ENCODE measurements at places on chromosomes 16 and 17.
A peak's percentile ranks its signal among the peaks of the same experiment; 100 is the strongest.

DNA sequence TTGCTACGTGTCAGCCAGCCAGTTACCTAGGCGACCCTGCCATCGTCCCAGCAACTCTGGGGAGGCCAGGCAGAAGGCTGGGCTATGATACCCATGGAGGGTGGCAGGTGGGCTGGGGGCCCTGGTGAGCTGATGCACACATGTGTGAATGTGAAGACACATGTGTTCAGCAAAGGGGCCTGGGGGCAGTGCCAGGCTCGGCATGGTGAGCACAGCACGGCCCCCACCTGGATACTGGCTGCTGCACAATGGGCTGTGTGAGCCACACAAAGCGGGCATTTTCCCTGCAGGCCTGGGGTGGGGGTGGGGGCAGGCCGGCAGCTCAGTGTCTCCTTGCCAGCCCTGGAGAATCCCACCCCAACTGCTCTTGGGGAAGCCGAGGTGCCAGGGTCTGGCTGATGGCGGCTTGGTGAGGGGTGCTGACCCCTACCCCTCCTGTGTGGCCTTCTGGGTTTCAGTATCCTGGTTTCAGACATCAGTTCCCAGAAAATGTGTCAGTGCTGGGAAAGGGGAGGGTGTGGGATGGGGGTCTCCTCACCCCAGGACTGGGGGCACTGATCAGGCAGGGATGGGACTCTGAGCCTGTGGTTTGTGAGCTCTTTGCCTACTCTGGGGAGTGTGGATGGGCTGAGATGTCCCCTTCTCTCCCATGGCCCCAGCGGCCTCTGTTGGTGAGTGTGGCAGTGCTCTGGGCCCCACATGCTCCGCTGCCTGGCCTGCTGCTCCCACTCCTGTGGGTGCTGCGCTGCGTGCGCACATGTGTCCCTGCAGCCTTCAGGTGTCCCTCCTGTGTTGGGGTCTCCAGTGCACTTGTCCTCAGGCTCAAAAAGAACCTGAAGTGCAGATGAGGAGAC is 5.1 kb downstream of the LLGL1 start:
- DNase-seq: no peak

- no peak for DNase-seq
Observed at GRCh38 chr17:81870131-81870980, 781 bp downstream of the ARHGDIA start.

- DNase-seq: no peak
Observed at GRCh38 chr17:47806026-47806912, 15.3 kb downstream of the OSBPL7 start.

- peak; percentile 35 for DNase-seq
Observed at GRCh38 chr16:78461496-78462287, 362.2 kb downstream of the WWOX start.

GRCh38 chr17:37530420-37530819 is 40.7 kb downstream of the DUSP14 start:
- no peak for DNase-seq

DNA sequence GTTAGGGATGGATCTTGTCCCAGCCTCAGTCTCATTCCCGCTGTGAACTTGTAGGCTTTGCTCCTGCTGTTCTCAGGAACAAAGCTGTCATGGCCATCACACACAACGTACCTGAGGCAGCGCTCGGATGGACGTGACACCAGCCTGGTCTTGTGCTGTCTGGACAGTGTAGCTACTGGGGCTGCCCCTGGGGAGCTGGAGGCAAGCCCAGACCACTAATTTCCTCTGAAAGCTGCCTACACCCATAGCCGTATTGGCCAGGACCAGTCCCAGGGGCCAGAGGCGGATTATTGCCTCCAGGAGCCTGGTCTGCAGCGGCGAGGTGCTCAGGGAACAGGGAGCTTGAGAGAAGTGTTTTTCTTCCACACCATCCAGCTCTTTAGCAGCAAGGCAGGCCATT is 11.7 kb downstream of the ZNHIT3 start:
- no peak for DNase-seq

- DNase-seq: peak; percentile 19
Observed at GRCh38 chr16:88804552-88805339, 1.2 kb downstream of the CDT1 start.

- DNase-seq: no peak
Observed at GRCh38 chr16:4420505-4421105, 4.2 kb upstream of the CORO7 start.

DNA sequence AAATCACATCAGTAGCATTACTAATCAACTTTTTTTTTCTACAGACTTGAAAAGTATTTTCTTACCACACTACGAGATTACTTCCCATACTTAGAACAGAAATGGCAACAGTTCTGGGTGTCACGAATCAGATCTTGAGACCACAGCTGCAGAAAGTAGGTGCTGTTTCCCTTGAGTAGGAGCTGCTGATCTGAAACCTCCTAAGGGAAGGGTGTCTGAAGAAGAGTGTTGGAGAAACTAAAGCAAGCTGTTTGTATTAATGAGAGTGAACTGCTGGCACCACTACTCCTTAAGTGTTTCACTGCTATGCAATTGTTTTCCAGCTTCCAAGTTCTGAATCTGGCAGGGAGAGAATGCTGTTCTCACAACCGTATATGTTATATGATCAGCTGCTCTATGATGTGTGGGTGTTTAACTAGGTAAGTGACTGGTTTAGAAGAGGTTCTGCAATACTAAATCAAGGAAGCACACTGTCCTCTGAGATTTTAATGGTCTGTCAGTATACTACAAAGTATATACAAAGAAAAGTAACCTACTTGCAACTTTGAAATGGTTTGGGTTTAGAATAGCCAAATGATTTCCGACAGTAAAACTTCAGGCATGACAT is 3.3 kb downstream of the ZNF652 start:
- DNase-seq: no peak
